Panc1 (cell line): ENCODE measurements at places on chromosomes 7 and 10. TPM values are rescaled to one million over a fixed set of nuclear protein-coding genes. Genes with fewer than 3 reads are reported as not detected.
A peak's percentile ranks its signal among the peaks of the same experiment; 100 is the strongest.

GRCh38 chr10:123421461-123421860 is 244.7 kb upstream of the GPR26 start:
- no peaks in the 10 kb centered on the region; the same call in 1 of the 2 replicates for H3K36me3 ChIP-seq
- no peaks in the 10 kb centered on the region for H3K4me1 ChIP-seq
- no peak for DNase-seq
- peaks cover 44% of the 10 kb centered on the region for H3K27me3 ChIP-seq
- no peak overlapping the region for H3K4me3 ChIP-seq
- no peak overlapping the region for H3K27ac ChIP-seq

- DNase-seq: no peak
- H3K27me3 ChIP-seq: no peaks in the 10 kb centered on the region
- H3K4me3 ChIP-seq: no peak overlapping the region
- no peaks in the 10 kb centered on the region for H3K4me1 ChIP-seq
- H3K27ac ChIP-seq: no peak overlapping the region
Observed at GRCh38 chr10:69344591-69345252, 66.4 kb downstream of the HK1 start.

DNA sequence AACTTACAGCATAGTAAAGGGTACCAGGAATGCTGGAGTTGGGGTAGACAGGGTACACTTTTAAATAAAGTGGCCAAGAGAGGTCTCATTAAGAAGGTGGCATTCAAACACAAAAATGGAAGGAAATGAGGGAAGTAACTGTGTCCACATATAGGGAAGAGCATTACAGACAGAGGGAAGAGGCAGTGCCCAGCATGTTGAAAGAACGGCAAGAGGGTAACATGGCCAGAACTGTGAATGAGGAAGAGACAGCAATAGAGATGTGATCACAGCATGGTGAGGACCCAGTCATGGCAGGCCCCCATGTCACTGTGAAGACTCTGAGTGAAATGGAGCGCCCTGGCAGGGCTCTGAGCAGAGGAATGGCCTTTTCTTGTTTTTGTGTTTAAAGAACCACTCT is 35.1 kb upstream of the ZNRF2 start:
- H3K36me3 ChIP-seq: no peaks in the 10 kb centered on the region
- H3K4me3 ChIP-seq: no peak overlapping the region
- no peak for DNase-seq
- H3K27me3 ChIP-seq: peaks cover 19% of the 10 kb centered on the region

GRCh38 chr7:90625562-90625961 is 29.4 kb downstream of the CDK14 start:
- H3K36me3 ChIP-seq: no peaks in the 10 kb centered on the region
- no peaks in the 10 kb centered on the region for H3K4me1 ChIP-seq
- H3K27me3 ChIP-seq: no peaks in the 10 kb centered on the region
- no peak for DNase-seq

DNA sequence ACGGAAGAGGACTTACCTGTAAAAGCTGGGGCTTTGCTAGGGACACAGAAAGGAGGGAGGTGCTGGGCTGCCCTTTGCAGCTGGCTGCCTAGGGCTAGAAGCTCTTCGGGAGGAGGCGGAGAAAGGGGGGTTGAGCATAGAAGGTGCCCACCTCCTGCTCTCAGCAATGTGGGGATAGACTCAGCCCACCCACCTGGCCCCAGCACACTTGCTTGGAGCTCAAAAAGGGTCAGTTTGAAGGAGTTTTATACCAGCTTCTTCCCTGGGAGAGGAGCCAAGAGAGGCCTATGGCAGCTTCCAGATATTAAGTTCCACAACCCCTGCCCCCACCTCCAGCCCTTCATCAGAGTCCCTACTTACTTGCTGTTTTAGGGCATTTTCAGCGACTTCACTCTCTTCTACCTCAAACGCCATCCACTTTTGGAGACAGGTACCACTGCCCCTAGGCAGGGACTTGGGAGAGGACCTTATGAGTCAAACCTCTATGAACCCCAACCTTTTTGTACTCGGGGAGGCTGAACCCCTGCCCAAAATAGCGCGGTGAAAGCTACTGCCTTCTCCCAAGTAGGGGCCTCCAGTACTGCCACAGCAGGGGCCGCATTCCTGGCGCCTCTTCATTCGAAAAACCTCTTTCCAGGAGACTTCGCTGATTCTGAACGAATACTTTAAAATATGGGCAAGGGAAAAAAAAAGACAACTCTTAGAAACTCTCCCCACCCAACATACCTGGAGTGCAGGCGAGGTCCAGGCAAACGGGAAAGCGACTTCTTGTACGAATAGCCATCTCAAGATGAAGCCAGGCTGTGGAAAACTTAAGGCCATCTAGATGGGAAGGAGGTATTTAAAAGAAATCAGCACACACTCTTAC is 1.2 kb upstream of the EVX1 start:
- H3K27ac ChIP-seq: no peak overlapping the region
- no peak overlapping the region for H3K4me3 ChIP-seq
- DNase-seq: no peak

DNA sequence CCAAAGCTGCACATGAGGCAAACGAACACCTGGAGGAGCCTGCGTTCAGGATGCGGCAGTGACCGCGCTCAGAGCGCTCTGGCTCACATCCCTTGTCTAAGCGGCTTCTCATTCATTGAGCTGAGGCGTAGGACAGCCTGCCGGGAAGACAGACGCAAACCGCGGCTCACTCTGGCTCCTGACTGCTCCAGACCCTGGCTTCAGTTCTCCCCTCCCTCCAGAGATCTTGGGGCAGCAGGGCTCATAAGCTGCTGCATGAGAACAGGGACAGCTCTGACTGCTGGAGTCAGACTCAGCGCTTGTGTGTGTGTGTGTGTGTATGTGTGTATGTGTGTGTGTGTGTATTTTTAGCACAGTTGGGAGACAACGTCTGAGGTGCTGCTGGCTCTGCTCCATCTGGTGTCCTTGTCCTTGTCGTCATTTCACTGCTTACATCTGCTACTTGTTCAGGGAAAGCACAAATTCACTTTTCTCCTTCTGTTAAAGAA is 15.8 kb upstream of the LYZL2 start:
- no peak overlapping the region for H3K27ac ChIP-seq
- no peak for DNase-seq
- no peaks in the 10 kb centered on the region for H3K27me3 ChIP-seq
- H3K4me1 ChIP-seq: no peaks in the 10 kb centered on the region

DNA sequence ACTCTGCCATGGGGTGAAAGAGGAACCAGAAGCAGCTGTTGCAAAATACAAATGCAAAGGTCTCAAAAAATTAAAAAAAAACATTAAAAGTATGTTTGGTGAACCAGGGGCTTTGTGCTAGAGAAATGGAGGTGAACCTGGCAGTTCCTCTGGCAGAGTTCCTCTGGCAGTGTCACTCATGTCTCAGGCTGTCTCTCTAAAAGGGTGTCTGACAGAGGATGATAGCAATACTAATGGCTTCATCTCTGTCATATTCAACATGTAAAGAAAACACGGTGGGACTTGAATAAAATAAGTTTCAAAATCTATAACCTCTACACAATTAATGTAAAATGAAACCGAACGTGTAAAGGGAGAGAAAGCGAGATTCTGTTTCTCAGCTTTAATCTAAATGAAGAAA is 375.7 kb upstream of the VWC2 start:
- H3K27ac ChIP-seq: no peak overlapping the region
- H3K27me3 ChIP-seq: no peaks in the 10 kb centered on the region
- H3K36me3 ChIP-seq: no peaks in the 10 kb centered on the region
- no peak for DNase-seq
- H3K4me3 ChIP-seq: no peak overlapping the region
- H3K4me1 ChIP-seq: no peaks in the 10 kb centered on the region

DNA sequence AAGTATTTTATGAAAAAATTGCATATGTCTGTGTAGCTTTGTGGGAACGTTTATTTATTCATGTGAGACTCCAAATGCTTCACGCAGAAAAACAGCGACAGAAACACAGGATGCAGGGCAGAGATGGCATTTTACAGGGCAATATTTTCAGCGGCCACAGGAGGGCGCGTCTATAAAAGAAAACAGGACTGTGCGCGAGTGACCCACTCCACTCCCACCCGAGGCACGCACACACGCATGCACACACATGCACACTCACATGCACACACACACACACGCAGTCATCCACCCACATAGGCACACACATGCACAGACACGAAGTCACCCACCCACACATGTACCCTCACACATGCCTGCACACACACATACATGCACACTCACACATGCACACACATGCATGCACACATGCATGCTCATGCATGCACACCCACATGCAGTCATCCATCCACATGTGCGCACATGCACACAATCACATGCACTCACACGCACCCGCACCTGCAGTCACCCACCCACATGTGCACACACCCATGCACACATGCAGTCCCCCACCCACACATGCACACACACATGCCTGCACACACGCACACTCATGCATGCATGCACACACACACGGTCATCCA is 96.3 kb downstream of the DNAJB6 start:
- H3K27ac ChIP-seq: no peak overlapping the region
- 0 out of 2 replicates have a peak overlapping the region, but pooled peaks have one; percentile 16 for H3K4me3 ChIP-seq
- no peaks in the 10 kb centered on the region for H3K27me3 ChIP-seq
- DNase-seq: peak; percentile 28
- peaks cover 4% of the 10 kb centered on the region; the same call in 1 of the 2 replicates for H3K4me1 ChIP-seq

GRCh38 chr7:44580945-44581878 is 819 bp downstream of the TMED4 start:
- no peak for DNase-seq
- peak overlapping the region; percentile 97 for H3K4me3 ChIP-seq
- peaks cover 16% of the 10 kb centered on the region for H3K36me3 ChIP-seq
- no peaks in the 10 kb centered on the region for H3K27me3 ChIP-seq

GRCh38 chr10:69467928-69468750 is 16.9 kb downstream of the TSPAN15 start:
- H3K4me1 ChIP-seq: peaks cover 73% of the 10 kb centered on the region
- no peak overlapping the region for H3K4me3 ChIP-seq
- H3K27me3 ChIP-seq: no peaks in the 10 kb centered on the region
- H3K27ac ChIP-seq: peak overlapping the region; percentile 67
- no peak for DNase-seq
- 0 out of 2 replicates have a peak, but pooled peaks cover 3% of the 10 kb centered on the region for H3K36me3 ChIP-seq

DNA sequence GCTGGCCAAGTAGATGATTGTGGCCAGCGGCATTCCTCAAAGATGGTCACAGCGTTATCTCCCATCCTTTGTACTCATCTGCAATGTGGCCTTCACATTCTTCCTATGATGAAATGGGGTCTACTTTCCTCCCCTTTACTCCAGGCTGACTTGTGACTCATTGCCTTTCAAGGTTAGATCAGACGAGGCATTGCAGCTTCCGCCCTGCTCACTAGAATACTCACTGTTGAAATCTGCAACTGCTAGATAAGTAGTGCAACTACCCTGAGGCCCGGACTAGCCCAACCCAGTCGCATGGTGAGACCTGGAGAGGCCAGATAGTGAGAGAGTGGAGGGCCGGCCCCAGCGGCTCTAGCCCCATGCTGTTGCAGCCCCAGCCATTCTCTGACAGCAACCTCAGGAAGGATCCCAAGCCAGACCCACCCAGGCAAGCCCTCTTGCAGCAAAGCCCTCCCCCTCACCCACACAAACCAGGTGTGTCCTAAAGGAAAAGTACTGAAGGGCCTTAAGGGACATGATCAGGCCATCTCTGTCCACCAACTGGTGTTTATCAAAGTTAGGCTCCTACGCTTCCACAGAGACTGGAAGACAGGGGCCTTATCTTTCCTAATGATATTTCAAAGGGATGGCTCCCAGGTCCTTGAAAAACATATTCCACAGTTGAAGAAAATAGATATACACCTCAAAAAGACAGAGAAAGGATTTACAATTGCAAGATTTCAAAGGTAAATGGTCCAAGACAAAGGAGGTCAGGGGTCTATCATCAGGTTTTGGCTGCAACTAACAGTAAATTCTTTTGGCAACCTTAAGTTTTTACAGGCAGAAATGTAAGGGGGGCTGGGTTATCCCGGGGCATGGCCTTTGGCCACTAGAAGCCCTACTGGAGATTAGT is 107.2 kb upstream of the TRIM24 start:
- no peaks in the 10 kb centered on the region for H3K4me1 ChIP-seq
- no peak overlapping the region for H3K4me3 ChIP-seq
- H3K36me3 ChIP-seq: no peaks in the 10 kb centered on the region

DNA sequence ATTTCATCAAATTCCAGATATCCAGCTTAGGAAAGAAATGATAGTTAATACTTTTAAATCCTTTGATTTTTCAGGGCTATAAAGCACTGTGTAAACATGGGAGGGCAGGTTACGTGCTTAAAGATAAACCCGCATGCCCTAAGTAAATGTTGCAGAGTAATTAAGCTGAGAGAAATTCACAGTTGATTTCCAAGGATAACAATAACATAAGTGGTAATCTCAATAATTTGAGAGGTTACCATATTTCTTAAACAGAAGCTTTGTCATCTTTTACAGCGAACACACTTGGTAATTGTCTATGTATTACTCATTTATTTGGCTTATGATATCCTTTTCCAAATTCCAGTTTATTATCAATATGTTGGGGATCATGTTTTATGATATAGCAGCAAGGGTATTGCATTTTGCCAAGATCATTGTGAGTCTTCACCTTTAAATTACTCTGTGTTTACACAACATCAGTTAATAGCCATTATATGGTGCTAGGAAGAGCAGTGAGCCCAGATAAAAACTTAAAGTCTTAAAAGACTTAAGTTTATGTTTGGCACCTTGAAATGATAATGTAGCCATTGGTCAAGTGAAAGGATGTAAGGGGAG is 15.4 kb downstream of the MGAM start:
- no peaks in the 10 kb centered on the region for H3K36me3 ChIP-seq
- no peak overlapping the region for H3K27ac ChIP-seq
- no peaks in the 10 kb centered on the region for H3K4me1 ChIP-seq
- H3K27me3 ChIP-seq: no peaks in the 10 kb centered on the region

GRCh38 chr7:150686030-150686631 is 625 bp downstream of the GIMAP2 start:
- H3K27ac ChIP-seq: peak overlapping the region; percentile 71
- H3K4me1 ChIP-seq: no peaks in the 10 kb centered on the region; the same call in 1 of the 2 replicates
- H3K36me3 ChIP-seq: no peaks in the 10 kb centered on the region
- peak overlapping the region; percentile 39 for H3K4me3 ChIP-seq

DNA sequence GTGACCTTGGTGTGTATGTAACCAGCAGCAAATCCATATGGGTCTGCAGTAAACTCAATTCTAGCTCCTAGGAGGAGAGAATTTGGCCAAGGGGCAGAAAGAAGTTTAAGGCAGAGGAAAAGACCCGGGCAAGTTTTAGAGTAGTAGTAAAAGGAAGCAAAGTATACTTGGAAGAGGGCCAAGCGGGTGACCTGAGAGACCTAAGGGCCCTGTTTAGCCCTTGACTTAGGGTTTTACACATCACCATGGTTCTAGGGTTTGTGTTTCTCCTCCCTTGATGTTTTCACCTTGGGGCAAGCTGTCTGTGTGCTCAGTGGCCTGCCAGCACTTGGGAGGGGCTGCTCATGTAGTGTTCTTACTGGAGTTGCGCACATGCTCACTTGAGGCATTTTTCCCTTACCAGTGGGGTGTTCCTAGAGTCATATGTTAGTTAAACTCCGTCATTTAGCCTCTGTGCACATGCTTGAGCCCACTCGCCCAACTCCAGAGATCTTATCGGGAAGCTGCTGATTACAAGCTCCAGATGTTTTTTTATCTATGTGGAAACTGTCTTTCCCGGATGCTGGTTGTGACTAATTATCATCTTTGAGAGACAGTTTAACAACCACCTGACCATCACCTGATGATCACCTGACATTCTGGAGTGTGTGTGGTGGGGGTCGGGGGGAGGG is 137.6 kb upstream of the PRSS1 start:
- H3K27ac ChIP-seq: no peak overlapping the region
- DNase-seq: no peak
- H3K27me3 ChIP-seq: peaks cover 6% of the 10 kb centered on the region; the same call in 1 of the 2 replicates

The ATOH7 gene
- total RNA-seq: 0.28 TPM

The POM121L12 gene
- total RNA-seq: not detected

The HPS1 gene
- total RNA-seq: 146 TPM

The AGAP9 gene
- total RNA-seq: 9.9 TPM

The NXPH1 gene
- total RNA-seq: not detected

The ABCC2 gene
- total RNA-seq: 6.5 TPM

The ZNF316 gene
- total RNA-seq: 37.8 TPM
